ENCODE measurements at places on chromosomes 2 and 18. TPM values are rescaled to one million over a fixed set of nuclear protein-coding genes. Genes with fewer than 3 reads are reported as not detected.

- H3K27me3 ChIP-seq: peaks cover 37% of the 10 kb centered on the region
- H3K4me1 ChIP-seq: peaks cover 2% of the 10 kb centered on the region
- no peaks in the 10 kb centered on the region for H3K36me3 ChIP-seq
- H3K4me3 ChIP-seq: no peak overlapping the region
- H3K27ac ChIP-seq: no peak overlapping the region
Measured at GRCh38 chr18:78970774-78971333, 8.8 kb upstream of the SALL3 start.

- no peaks in the 10 kb centered on the region for H3K27me3 ChIP-seq
- peaks cover 83% of the 10 kb centered on the region for H3K4me1 ChIP-seq
- DNase-seq: peak; percentile 7
- H3K27ac ChIP-seq: no peak overlapping the region
- no peaks in the 10 kb centered on the region for H3K36me3 ChIP-seq
Measured at GRCh38 chr2:127626175-127626574, 19.8 kb upstream of the GPR17 start.

Gene ABCG5
- not detected for total RNA-seq

Gene KCNIP3
- not detected for total RNA-seq

DNA sequence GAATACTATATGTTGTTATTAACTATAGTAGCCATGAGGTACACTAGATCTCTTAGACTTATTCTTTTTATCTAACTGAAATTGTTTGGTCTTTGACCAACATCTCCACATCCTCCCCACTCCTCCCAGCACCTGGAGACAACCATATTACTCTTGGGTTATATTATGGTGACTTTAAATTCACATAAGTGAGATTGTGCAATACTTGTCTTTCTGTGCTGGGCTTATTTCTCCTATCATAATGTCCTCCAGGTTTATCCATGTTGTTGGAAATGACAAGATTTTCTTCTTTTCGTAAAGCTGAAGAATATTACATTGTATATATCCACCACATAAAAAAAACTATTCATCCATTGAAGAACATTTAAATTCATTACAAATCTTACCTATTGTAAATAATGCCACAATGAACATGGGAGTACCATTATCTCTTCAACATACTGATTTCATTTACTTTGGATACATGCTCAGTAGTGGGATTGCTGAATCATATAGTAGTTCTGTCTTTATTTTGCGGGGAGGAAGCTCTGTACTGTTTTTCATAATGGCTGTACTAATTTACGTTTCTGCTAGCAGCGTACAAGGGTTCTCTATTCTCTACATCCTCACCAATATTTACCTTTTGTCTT, 159.2 kb upstream of the SCN7A start:
- DNase-seq: no peak
- no peak overlapping the region for H3K4me3 ChIP-seq
- no peaks in the 10 kb centered on the region for H3K4me1 ChIP-seq

DNA sequence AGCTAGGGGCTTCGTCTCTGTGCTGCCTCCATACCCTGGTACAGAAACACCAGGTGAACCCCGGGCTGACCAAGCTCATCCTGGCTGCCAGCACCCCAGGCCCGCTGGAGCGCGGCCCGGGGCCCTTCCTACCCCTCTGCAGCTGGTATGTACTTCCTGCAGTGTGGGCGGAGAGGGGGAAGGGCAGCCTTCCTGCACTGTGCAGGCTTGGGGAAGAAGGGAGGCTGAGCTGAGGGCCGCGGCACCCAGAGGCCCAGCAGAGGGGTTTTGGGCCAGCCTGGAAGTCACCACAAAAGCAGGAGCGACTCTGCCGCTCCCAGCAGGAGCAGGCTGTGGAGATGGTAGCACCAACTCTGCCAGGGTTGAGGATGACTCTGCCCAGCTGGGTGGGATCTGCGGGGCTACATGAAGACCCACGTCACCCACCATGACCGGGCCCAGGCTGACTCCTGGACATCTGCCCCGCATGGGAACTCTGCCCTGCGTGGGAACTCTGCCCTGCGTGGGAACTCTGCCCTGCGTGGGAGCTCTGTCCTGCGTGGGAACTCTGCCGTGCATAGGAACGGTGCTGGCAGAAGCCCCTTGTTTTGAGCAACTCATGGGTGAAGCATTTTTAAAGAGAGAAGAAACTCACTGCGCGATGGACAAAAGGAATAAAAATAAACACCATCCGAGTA, 273.3 kb downstream of the NDUFA10 start:
- H3K4me1 ChIP-seq: peaks cover 4% of the 10 kb centered on the region
- no peak for DNase-seq
- no peak overlapping the region for H3K4me3 ChIP-seq
- H3K27ac ChIP-seq: no peak overlapping the region
- H3K27me3 ChIP-seq: no peaks in the 10 kb centered on the region
- H3K36me3 ChIP-seq: no peaks in the 10 kb centered on the region

DNA sequence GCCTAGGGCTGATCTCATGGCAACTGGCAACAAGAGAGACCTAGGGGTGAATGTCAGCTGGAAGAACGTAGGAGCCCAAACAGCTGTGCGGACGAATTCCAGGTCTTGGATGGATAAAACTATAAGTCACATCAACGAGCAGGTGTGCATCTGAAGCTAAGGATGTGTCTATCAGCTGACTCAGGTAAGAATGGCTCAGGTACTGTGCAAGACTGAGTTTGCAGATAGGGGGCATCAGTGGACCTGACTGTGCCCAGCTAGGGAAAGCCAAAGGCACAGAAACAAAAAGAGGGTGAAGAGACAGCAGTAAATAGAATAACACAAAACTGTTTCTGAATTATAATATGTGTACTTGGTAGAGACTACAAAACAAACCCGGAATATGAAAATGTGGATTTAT, 357.3 kb downstream of the ZEB2 start:
- H3K27me3 ChIP-seq: no peaks in the 10 kb centered on the region
- no peak overlapping the region for H3K4me3 ChIP-seq
- peaks cover 7% of the 10 kb centered on the region for H3K4me1 ChIP-seq
- H3K36me3 ChIP-seq: no peaks in the 10 kb centered on the region

Gene ZNF516
- 21.7 TPM for total RNA-seq

Gene LRRC30
- total RNA-seq: not detected

GRCh38 chr2:853203-853870, 97.3 kb upstream of the SNTG2 start:
- H3K27ac ChIP-seq: no peak overlapping the region
- H3K36me3 ChIP-seq: no peaks in the 10 kb centered on the region
- DNase-seq: no peak
- H3K4me1 ChIP-seq: peaks cover 5% of the 10 kb centered on the region
- H3K4me3 ChIP-seq: no peak overlapping the region

DNA sequence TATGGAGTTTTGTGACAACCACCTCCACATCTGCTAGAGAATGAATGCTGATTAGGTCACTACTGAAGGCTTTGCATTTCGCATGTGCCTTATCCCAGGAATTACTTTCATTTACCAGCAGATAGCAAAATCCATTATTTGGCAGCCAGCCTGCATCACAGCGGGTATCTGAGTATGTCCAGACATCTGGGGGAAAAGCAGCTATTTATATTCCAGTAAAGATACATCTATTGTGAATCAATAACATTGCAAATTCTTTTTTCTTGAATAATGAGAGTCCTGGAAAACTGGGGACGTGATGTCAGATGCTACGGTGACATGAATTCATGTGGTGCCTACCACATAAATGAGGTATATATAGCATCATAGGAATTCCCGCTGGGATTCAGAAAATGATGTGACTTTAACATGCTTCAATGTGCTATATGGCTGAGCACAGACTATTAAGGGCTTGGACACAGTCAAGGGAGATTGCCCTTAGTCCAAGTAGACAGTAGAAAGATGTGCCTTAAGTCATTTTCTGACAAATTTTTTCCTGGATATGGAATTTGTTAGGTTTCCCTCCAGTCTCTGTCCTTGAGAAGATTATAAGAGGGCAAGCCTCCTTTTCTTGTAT, 84.2 kb upstream of the CD302 start:
- DNase-seq: no peak
- H3K36me3 ChIP-seq: peaks cover 84% of the 10 kb centered on the region
- peaks cover 32% of the 10 kb centered on the region for H3K4me1 ChIP-seq
- H3K27me3 ChIP-seq: no peaks in the 10 kb centered on the region
- H3K4me3 ChIP-seq: no peak overlapping the region

DNA sequence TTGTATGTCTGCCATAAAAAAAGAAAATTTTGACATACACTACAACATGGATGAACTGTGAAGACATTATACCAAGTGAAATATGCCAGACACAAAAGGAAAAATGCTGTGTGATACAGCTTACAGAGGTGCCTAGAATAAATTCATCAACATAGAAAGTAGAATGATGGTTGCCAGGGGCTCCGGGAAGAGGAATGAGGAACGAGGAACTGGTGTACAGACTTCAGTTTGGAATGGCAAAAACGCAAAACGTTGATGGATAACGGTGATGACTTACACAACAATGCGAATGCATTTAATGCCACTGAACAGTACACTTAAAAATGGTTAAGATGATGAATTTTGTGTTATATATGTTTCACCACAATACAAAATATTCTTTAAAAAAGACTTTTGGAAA, 61.0 kb downstream of the TTC21B start:
- no peak overlapping the region for H3K27ac ChIP-seq
- peaks cover 59% of the 10 kb centered on the region for H3K36me3 ChIP-seq
- no peak overlapping the region for H3K4me3 ChIP-seq
- DNase-seq: no peak
- H3K4me1 ChIP-seq: peaks cover 9% of the 10 kb centered on the region

Gene OR6B2
- not detected for total RNA-seq

Measured in activated B cell treated with CpG ODN at 0.5 μM for 24 hours (primary cell).